ENCODE measurements at places on chromosomes 3 and 15. TPM values are rescaled to one million over a fixed set of nuclear protein-coding genes. Genes with fewer than 3 reads are reported as not detected.
A peak's percentile ranks its signal among the peaks of the same experiment; 100 is the strongest.

DNA sequence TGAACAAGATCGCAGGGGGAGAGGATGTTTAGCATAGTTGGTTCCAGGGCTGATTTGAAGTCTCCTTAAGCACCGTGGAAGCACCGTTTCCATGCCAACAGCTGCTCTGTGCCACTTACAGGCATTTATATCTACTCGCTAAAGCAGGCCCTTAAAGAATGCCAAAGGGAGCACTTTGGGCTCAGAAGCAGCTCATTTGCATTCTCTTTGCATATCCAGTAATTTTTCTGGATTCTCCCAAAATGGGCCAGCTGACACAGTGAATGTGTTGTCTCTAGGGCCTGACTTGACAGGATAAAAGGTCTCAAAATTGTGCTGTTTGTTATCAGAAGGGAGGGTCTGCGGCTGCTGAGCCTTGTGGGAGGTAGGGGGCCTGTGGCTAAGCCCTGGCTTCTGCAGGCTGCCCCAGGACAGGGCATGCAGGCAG, 138.6 kb downstream of the FBLN2 start:
- peaks cover 5% of the 10 kb centered on the region for H3K27me3 ChIP-seq
- H3K36me3 ChIP-seq = no peaks in the 10 kb centered on the region
- no peak overlapping the region for H3K27ac ChIP-seq
- no peak for DNase-seq

DNA sequence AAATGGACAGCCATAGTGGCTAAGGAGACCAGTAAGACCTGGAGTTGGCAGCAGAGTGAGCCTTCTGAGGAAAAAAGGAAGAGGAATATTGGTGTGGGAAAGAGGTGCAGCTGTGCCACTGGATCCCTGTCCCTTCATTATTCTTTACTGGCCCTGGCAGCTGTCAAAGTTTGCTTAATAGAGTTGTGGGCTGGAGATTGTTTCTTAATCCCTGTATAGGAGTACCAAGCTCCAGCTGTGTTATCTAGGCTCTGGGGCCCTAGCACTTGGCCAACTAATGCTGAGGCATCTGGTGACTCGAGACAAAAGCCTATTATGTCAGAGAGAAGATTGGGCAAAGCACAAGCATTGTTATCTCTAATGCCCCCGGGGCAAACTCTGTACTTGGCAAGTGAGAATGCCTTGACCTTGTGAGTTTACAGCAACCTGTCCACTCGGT, 61.4 kb downstream of the ZNF609 start:
- H3K4me3 ChIP-seq = no peak overlapping the region
- DNase-seq = no peak
- H3K36me3 ChIP-seq = no peaks in the 10 kb centered on the region
- no peaks in the 10 kb centered on the region for H3K27me3 ChIP-seq
- H3K27ac ChIP-seq = no peak overlapping the region
- peaks cover 27% of the 10 kb centered on the region for H3K4me1 ChIP-seq

GRCh38 chr3:65265942-65266590, 578.3 kb upstream of the ADAMTS9 start:
- H3K4me3 ChIP-seq = no peak overlapping the region
- no peaks in the 10 kb centered on the region for H3K36me3 ChIP-seq
- no peak overlapping the region for H3K27ac ChIP-seq
- H3K27me3 ChIP-seq = no peaks in the 10 kb centered on the region
- DNase-seq = no peak

- peaks cover 8% of the 10 kb centered on the region for H3K4me1 ChIP-seq
- H3K36me3 ChIP-seq = no peaks in the 10 kb centered on the region
- no peaks in the 10 kb centered on the region for H3K27me3 ChIP-seq
- no peak overlapping the region for H3K4me3 ChIP-seq
- no peak overlapping the region for H3K27ac ChIP-seq
- DNase-seq = peak; percentile 73
Observed at GRCh38 chr3:31356941-31357340, 175.8 kb upstream of the STT3B start.

- no peaks in the 10 kb centered on the region for H3K36me3 ChIP-seq
- peaks cover 7% of the 10 kb centered on the region for H3K4me1 ChIP-seq
- no peaks in the 10 kb centered on the region for H3K27me3 ChIP-seq
Observed at GRCh38 chr15:82937712-82938058, 14.8 kb downstream of the HOMER2 start.

DNA sequence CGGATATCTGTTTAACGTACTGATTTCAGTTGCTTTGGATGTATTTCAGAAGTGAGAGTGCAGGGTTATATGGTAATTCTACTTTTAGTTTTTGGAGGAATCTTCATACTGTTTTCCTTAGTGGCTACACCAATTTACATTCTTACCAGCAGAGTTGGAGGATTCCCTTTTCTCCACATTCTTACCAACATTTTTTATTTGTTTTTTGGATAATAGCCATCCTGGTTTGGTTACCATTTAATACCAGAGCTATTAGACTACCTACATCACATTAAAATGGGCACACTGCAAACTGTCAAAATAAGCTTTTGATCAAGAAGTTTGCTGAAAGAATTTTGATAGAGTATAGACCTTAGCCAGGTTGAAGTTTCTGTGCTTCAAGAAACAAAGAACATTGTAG, 217.2 kb upstream of the CFAP20DC start:
- H3K4me1 ChIP-seq = no peaks in the 10 kb centered on the region
- H3K27ac ChIP-seq = no peak overlapping the region
- DNase-seq = no peak
- H3K27me3 ChIP-seq = no peaks in the 10 kb centered on the region
- H3K4me3 ChIP-seq = no peak overlapping the region

GRCh38 chr3:97957617-97958311, 14.5 kb downstream of the RIOX2 start:
- H3K27me3 ChIP-seq = no peaks in the 10 kb centered on the region
- peaks cover 60% of the 10 kb centered on the region for H3K36me3 ChIP-seq
- H3K4me1 ChIP-seq = peaks cover 2% of the 10 kb centered on the region
- H3K4me3 ChIP-seq = no peak overlapping the region

GRCh38 chr3:170560717-170561382, 25.0 kb downstream of the SLC7A14 start:
- H3K4me3 ChIP-seq = no peak overlapping the region
- H3K27ac ChIP-seq = no peak overlapping the region
- H3K27me3 ChIP-seq = no peaks in the 10 kb centered on the region
- no peaks in the 10 kb centered on the region for H3K36me3 ChIP-seq
- DNase-seq = no peak

DNA sequence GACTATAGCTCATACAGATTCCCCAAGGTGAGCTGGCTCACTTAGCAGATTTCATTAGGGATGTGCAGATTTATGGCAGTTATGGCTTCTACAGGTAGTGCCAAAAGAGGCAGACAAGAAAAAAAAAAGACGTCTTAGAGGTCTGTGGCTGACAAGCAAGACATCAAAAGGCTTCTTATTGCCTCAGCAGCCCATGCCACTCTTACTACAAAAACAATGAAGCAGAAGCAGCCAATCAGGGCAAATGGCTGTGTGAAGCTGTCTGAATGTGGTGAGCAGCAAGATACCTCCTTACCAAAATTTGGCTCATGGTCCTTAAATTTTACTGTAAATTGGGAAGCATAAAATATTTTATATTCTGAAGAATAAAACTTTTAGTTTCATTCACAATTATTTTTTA, 557.5 kb upstream of the GOLIM4 start:
- H3K4me1 ChIP-seq = no peaks in the 10 kb centered on the region
- H3K4me3 ChIP-seq = no peak overlapping the region
- no peaks in the 10 kb centered on the region for H3K27me3 ChIP-seq

DNA sequence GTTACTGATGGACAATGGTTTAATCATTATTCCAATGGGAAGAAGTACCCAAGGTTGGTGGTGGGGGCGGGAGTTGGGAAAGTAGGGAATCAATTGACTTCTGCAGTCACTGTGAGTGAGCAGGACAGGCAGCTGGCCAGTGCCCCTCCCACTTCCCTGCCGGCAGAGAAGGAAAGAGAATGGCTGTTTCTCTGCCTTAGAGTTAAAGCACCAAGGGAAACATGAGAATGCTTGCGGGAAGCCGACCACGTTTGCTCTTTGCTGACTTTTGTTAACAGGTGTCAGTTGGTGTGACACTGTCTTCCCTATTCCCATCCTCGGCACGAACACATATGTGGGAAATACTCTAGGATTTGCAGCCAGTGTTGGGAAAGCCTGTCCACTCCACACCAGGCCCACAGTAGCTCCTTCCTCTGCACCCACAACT, 33.5 kb upstream of the MFSD1 start:
- H3K27me3 ChIP-seq = no peaks in the 10 kb centered on the region
- no peaks in the 10 kb centered on the region for H3K36me3 ChIP-seq
- peak; percentile 60 for DNase-seq
- H3K4me1 ChIP-seq = peaks cover 55% of the 10 kb centered on the region

- no peak overlapping the region for H3K27ac ChIP-seq
- DNase-seq = no peak
- no peaks in the 10 kb centered on the region for H3K27me3 ChIP-seq
- H3K4me3 ChIP-seq = no peak overlapping the region
- H3K4me1 ChIP-seq = no peaks in the 10 kb centered on the region
Observed at GRCh38 chr3:63514678-63515077, 137.8 kb upstream of the SNTN start.

DNA sequence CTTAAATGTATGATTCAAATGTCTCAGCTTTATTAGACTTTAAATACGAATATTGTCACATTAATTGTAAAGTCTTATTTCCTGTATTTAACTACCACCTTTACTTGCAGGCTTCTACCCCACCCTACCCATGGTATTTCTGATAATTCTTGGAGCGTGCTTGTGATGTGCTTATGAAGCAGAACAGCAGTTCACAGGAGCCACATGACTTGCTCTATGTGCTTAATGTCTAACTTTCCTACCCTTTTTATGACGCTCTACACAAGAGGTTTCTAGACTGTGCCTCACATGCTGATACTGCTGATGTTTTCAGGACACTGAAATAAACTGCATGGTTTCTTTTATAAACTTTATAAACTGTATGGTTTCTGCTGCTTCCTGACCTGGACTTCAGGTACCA, 553.5 kb upstream of the CCDC54 start:
- no peak overlapping the region for H3K4me3 ChIP-seq
- H3K36me3 ChIP-seq = no peaks in the 10 kb centered on the region
- H3K4me1 ChIP-seq = no peaks in the 10 kb centered on the region
- H3K27ac ChIP-seq = no peak overlapping the region
- DNase-seq = no peak
- no peaks in the 10 kb centered on the region for H3K27me3 ChIP-seq

GRCh38 chr3:197718891-197719290, 17.8 kb downstream of the RUBCN start:
- H3K36me3 ChIP-seq = peaks cover 13% of the 10 kb centered on the region
- H3K27me3 ChIP-seq = no peaks in the 10 kb centered on the region
- H3K4me1 ChIP-seq = no peaks in the 10 kb centered on the region
- H3K27ac ChIP-seq = no peak overlapping the region
- no peak overlapping the region for H3K4me3 ChIP-seq
- DNase-seq = no peak

DNA sequence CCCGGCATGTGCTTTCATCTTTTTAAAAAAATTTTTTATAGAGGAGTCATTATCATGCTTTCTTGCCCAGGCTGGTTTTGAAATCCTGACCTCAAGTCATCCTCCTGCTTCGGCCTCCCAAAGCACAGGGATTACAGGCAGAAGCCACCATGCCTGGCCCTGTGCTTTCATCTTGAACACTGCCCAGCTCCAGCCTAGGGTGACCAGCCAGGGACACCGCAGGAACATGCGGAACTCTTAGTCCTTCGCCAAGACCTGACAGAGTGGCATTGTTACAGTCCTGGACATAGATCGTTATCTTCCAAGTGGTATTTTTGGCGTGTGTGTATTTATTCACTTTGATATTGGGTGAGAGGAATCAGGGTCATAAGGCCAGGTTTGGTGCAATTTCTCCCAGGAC, 7.9 kb upstream of the FURIN start:
- no peaks in the 10 kb centered on the region for H3K27me3 ChIP-seq
- no peaks in the 10 kb centered on the region for H3K36me3 ChIP-seq
- H3K4me3 ChIP-seq = no peak overlapping the region
- no peak overlapping the region for H3K27ac ChIP-seq
- H3K4me1 ChIP-seq = peaks cover 27% of the 10 kb centered on the region
- no peak for DNase-seq

GRCh38 chr3:45362758-45363157, 25.6 kb upstream of the LARS2 start:
- H3K4me1 ChIP-seq = no peaks in the 10 kb centered on the region
- H3K36me3 ChIP-seq = no peaks in the 10 kb centered on the region
- no peaks in the 10 kb centered on the region for H3K27me3 ChIP-seq
- peak; percentile 48 for DNase-seq
- no peak overlapping the region for H3K4me3 ChIP-seq
- no peak overlapping the region for H3K27ac ChIP-seq

- H3K4me1 ChIP-seq = no peaks in the 10 kb centered on the region
- DNase-seq = no peak
- H3K27ac ChIP-seq = no peak overlapping the region
- no peaks in the 10 kb centered on the region for H3K36me3 ChIP-seq
Observed at GRCh38 chr3:189368384-189368783, 196.6 kb downstream of the TPRG1 start.

- H3K4me3 ChIP-seq = no peak overlapping the region
- H3K4me1 ChIP-seq = peaks cover 12% of the 10 kb centered on the region
- no peaks in the 10 kb centered on the region for H3K27me3 ChIP-seq
- H3K27ac ChIP-seq = no peak overlapping the region
Observed at GRCh38 chr3:15108082-15108545, 9.2 kb upstream of the RBSN start.

- no peaks in the 10 kb centered on the region for H3K36me3 ChIP-seq
- peaks cover 9% of the 10 kb centered on the region for H3K4me1 ChIP-seq
- H3K27ac ChIP-seq = no peak overlapping the region
Observed at GRCh38 chr3:30199096-30199759, 407.2 kb upstream of the TGFBR2 start.

DNA sequence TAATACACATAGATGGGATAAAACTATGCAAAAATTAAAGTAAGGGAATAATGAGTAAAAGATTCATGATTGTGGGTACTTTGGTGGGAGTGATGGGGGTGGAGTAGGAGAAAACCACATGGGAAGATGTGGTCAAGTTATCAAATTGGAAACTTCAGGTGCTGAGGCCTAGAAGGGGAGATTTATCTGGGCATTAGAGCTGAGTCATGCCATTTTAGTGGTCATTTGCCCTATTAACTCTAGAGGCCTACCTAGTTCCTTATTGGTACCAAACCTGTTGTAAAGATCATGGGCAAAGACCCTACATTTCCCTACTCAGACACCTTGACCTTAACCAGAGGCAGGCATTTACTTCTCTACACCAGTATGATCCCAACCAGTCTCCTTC, 125.9 kb upstream of the BCL6 start:
- H3K27ac ChIP-seq = no peak overlapping the region
- H3K4me1 ChIP-seq = no peaks in the 10 kb centered on the region
- H3K27me3 ChIP-seq = no peaks in the 10 kb centered on the region
- no peak for DNase-seq
- no peak overlapping the region for H3K4me3 ChIP-seq

MEX3B gene
- total RNA-seq = 1.8 TPM

C3orf22 gene
- total RNA-seq = not detected

RYR3 gene
- 0.32 TPM for total RNA-seq

TSC22D2 gene
- 21.3 TPM for total RNA-seq

UBA5 gene
- total RNA-seq = 27.2 TPM

GPR149 gene
- total RNA-seq = not detected

TTLL13 gene
- not detected for total RNA-seq

CELSR3 gene
- total RNA-seq = 1.0 TPM

MYO9A gene
- 73.8 TPM for total RNA-seq

PRC1 gene
- total RNA-seq = 6.7 TPM

CORO2B gene
- total RNA-seq = 6.8 TPM

C3orf85 gene
- not detected for total RNA-seq
